RWPE2 (cell line): ENCODE measurements at places on chromosomes 6 and 20.

DNA sequence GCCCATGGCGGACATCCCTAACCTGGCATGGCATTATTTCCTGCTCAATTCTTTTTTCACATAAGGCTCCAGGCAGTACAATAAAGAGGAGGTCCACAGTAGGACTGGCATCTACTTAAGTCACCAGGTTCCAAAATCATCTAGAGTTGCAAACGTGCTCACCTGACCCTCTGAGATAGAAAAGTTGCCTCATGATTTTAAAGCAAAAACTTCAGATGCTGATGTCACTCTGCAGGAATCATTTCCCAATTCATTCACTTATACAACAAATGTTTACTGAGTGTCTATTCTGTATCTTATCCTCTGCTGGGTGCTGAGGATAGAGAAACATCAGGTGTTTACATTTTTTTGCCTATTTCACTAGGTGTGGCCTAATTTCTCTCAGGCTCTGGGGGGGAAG, 2.2 kb downstream of the ADGRF4 start:
- DNase-seq, result no peak

DNA sequence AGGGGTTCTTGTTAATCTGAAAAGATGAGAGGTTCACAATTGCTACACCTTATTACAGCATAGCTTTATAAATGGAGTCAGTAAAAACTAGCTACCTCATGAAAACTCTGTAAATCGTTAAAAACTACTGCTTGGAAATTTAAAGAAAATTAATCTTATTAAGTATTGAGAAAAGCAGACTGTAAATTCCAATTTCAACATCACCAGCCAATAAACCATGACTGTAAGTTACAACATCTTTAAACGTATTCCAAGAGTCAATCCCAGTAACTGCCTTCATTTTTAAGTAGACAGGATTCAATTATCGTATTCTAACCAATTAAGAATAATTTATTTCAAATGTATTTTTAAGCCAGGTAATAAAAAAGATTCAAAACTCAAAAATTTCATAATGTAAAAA, 70.3 kb downstream of the ATG5 start:
- no peak for DNase-seq

GRCh38 chr20:62409931-62410745, 3.1 kb upstream of the CABLES2 start:
- DNase-seq, result peak; percentile 86

DNA sequence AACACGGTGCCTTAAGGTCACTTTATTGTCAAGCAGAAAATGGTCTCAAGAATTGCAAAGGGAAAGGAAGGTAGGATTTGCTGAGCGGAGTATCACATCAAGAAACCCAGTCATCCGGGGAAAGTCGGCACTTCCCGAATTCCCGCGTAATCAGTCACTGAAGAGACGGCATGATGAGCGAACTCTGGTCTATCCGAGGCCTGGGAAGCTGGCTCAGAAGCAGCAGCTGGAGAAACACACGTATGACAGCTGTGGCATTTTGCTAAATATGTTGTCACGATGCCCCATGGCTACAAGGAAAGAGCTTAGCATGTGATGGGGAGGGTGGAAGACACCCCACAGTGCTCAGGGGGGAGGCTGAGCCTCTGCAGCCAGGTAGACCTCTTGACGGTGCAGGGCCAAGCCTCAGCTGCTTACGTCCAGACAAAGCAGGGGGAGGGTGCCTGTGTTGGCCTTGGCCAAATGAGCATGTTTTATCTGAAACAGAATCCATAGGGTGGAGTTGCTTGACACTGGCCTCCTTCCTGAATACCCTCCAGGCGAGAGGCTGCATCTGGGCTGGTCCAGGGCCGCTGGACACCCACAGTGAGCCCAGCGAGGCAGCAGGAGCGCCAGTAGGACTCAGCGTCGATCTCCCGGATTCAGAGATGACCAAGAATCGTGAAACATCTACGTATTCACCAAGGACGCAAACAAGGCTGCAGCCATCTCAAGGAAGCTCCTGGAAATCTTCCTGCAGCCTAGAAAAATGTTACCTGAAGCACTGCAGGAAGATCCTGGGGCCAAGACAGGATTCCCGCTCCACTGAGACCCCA, 118.8 kb upstream of the AFDN start:
- DNase-seq, result no peak

- DNase-seq, result no peak
These were observed 77.2 kb downstream of the SSR1 start for GRCh38 chr6:7235712-7236305.

DNA sequence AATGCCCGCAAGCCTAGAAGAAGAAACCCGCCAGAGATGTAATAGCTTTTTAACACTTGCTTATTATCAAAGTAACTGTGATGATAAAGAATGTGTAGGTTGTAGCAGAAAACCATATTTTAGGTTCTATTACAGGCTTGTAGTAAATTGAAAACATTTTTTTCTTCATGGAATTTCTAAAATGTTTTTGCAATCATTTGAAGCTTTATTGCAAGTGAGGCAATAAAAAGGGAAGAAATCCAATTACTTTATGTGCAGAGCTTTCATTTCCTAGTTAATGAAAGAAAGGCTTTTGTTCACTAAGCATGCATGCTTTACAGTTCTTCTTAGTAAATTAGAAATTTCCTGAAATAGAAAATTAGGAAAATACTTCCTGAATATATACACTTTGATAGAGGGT, 135.1 kb downstream of the B3GAT2 start:
- DNase-seq, result no peak

- DNase-seq, result no peak
These were observed 62.4 kb downstream of the AKAP7 start for GRCh38 chr6:131197716-131198115.

GRCh38 chr6:155373276-155373675, 59.0 kb upstream of the TFB1M start:
- DNase-seq, result no peak

- no peak for DNase-seq
These were observed 4.0 kb downstream of the PLAGL2 start for GRCh38 chr20:32203356-32204204.

DNA sequence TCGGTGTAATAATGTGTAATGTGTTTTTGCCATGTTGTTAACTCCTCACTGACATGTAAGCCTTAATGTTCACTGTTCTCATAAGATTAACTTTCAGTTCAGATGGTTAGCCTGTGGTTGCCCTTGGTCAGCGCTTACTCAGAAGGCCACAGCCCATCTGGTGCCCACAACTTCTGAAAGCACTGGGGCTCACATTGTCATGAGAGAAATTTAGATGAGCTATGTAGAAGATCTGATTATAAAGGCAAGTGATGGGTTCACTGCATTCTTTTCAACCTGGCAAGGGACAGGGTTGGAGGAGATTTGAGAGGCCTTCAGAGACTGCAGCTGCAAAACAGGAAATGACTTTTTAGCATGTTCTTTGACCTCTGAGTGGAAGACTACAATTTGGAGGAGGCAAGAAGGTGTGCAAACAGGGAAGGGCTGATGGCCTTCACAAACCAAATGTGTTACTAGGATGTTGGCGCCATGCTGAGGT, 242.3 kb upstream of the SUPT3H start:
- no peak for DNase-seq

GRCh38 chr20:32155017-32155981, 45.8 kb downstream of the TM9SF4 start:
- DNase-seq, result peak; percentile 81

GRCh38 chr20:19232997-19233794, 20.8 kb downstream of the SLC24A3 start:
- no peak for DNase-seq

DNA sequence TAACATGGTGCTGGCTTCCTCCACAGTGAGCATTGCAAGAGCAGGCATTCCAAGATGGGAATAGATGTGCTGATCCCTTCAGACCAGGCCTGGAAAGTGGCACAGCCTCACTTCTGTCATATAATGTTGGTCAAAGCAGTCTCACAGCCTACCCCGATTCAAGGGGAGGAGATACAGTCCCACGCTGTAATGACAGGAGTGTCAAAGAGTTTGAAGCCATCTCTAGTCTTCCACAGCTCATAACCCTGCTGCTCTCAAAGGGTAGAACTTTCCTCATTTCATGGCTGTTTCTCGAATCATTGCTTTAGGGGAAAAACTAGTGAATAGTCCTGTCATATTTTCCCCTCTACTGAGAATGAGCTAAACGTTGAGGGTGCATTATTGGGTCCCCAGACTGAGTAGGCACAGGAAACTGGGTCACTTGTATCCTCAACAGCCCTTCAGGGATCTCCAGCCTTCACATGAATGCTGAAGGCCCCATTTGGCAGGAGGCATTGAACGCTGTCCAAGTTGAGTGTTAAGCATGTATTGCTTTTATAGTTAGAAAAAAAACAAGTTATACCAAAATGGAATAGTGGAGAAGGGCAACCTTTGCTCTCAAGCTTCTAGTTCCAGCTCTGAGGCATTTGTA, 27.3 kb downstream of the DTD1 start:
- DNase-seq, result no peak

GRCh38 chr6:82270881-82271635, 23.5 kb upstream of the IBTK start:
- DNase-seq, result no peak

GRCh38 chr20:54056762-54057639, 13.4 kb downstream of the BCAS1 start:
- no peak for DNase-seq

- DNase-seq, result peak; percentile 94
These were observed at the start of gene OVOL2 for GRCh38 chr20:18057101-18057993. Gene OVOL2 (minus strand): TSS chr20:18057916. CDS start chr20:18057634, 282 bp downstream.

DNA sequence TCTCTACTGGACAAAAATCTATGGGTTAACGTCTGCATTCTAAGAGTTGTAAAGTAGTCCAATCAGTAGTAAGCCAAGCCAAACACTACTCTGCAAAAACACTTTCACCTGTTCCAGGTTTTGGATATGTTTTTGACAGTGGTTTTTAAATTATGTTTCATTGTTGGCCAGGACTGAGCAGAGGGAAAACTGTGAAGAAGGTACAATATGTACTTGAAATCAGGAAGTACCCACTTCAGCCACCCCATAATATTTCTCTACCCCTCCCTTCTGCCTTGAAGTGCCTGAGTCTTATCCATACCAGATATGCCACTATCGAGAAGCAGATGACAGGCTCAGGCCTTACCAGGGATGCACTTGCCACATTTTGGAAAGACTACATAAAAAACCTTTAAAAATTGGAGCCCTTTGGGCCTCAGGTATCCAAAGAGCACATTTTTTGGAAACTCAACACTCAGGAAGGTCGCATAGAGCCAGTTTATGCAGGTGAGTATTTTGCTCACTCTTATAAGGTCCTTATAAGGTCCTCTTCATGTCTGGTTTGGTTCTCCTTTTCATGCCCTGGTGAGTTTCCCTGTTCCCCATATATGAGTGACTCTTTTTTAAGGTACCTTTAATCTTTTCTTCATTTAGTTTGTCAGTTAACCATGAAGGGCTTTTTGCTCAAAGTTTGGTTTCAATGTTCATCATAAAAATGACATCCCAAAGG, 859.3 kb upstream of the FLRT3 start:
- no peak for DNase-seq

DNA sequence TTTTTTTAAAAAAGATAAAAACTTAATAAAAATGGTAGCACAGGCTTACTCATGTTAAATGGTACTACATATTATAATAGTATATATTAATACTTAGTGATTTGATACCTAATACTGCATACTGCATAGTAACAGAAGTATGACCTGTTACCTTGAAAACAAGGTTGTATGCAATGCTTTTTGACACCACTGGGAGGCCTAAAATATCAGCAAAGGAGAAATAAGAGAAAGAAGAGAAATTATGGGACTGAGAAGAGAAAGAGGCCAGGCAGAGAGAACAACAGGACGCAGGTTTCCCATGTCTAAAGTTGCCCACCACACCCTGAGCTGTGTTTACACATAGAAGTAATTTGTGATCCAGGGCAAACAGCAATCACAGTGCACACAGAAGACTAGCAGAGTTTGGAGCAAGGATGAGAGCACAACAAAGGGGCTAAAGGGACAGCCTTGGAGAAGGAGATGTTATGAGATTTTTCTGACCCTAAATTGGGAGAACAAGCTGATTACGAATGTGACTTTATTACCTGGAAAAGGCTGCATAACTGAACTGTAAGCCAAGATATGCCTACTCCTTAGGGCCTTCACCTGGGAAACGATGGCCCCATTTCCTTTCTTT, 73.2 kb downstream of the ROS1 start:
- DNase-seq, result no peak

- DNase-seq, result no peak
These were observed 16.6 kb downstream of the CRYBG1 start for GRCh38 chr6:106377061-106377540.

- no peak for DNase-seq
These were observed 47.9 kb downstream of the KHDC1L start for GRCh38 chr6:73177221-73177944.

DNA sequence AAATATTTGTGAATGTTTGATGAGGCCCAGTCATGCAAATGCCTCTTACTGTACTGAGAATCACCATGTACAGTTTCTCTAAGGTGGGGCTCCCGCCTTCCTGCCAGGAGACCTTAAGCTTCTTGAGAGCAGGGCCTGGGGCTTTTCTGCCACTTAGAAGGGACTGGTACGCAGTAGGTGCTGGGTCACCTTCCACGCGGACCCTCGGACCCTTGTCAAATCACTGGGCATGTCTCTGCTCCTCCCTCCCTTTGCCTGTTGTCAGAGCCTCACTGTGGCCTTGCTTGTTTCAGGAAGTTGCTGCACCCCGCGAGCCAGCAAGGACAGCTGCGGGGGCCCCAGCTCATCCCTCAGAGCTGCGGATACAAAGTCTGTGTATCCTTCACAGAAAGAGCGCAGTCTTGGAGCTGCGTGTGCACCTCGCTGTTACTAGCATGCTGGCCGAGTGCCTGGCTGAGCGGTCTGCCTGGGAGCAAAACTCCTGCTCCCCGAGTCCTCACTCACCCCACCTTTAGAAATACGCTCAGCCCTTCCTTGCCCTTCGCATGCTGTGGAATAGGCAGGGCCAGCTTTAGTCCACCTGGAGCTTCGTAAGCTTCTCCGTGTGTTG, 30.7 kb upstream of the IRF4 start:
- no peak for DNase-seq

DNA sequence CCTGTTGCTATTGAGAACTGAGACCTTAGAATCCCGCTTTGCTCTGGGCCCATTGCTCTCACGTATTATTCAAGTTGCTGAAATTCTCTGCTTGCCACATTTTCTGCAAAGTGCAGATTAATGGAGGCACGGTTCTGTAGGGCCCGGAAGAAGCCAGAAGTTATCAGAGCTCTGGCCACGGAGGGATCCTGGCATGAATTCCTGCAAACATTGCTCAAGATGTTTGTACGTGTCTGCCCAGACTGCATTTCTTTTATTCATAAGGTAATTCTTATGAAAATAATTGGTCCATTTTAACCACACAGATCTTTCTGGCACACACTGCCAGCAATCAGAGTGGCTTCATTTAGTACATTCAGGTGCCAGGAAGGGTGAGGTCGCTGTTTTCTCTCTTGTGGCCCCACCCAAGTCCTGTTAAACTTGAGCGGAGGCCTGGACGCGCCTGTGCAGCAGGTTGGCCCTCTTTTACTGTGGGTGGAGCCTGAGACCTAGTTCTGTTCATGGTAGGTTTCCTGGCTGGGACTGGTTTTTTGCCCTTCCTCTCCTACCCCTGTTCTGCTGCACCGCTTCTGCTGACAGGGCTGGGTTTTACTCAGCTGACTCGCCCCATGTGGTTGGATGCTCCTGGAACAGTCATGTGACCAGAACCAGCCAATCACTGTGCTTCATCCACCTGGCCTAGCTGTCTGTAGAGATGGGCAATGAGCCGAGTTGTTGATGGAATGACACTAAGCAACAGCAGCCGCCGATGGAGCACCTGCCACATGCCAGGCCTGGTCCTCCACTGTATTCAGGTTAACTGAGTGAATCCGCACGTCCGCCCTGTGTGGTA, 230.2 kb downstream of the CDH4 start:
- peak; percentile 79 for DNase-seq

- DNase-seq, result no peak
These were observed 7.0 kb downstream of the UQCC1 start for GRCh38 chr20:35404614-35405259.

GRCh38 chr6:167840160-167840525, 13.4 kb downstream of the AFDN start:
- DNase-seq, result no peak
